Stomach (tissue), 19 donors: ENCODE measurements at places on chromosomes 4 and X. TPM values are rescaled to one million over a fixed set of nuclear protein-coding genes. Genes with fewer than 3 reads are reported as not detected.

The HTR2C gene
- total RNA-seq, result not detected

- H3K27me3 ChIP-seq, result no peaks in the 10 kb centered on the region
- no peak overlapping the region for H3K4me3 ChIP-seq
- H3K36me3 ChIP-seq, result no peaks in the 10 kb centered on the region
- peak overlapping the region; percentile 82 for H3K27ac ChIP-seq
- peaks cover 31% of the 10 kb centered on the region for H3K4me1 ChIP-seq
These were observed 16.9 kb downstream of the RASSF6 start for GRCh38 chr4:73603271-73603710.

DNA sequence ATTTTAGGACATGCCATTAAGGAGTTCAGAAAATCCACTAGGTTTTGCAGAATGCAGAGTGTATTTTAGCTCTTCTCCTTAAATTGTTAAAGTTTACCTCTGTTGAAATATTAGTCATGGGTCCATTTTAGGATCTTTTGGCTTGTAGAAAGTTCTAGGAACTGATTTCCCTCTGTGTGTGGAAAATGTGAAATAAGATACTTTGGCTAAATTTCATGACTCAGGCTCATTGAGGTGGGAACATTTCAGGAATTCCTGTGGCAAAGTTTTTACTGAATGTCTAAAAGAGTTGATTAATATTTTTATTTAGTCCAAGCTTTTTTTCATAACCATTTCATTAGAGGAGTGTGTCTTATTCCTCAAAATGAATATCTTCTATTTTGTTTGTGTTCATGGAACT is 7.0 kb downstream of the FHIP1A start:
- no peak for DNase-seq
- H3K36me3 ChIP-seq, result no peaks in the 10 kb centered on the region
- H3K4me1 ChIP-seq, result peaks cover 13% of the 10 kb centered on the region
- H3K4me3 ChIP-seq, result no peak overlapping the region

GRCh38 chrX:130975947-130976346 is 72.9 kb upstream of the ENOX2 start:
- H3K27ac ChIP-seq, result no peak overlapping the region
- no peaks in the 10 kb centered on the region for H3K4me1 ChIP-seq
- peak; percentile 77 for DNase-seq
- H3K27me3 ChIP-seq, result peaks cover 12% of the 10 kb centered on the region
- no peak overlapping the region for H3K4me3 ChIP-seq

DNA sequence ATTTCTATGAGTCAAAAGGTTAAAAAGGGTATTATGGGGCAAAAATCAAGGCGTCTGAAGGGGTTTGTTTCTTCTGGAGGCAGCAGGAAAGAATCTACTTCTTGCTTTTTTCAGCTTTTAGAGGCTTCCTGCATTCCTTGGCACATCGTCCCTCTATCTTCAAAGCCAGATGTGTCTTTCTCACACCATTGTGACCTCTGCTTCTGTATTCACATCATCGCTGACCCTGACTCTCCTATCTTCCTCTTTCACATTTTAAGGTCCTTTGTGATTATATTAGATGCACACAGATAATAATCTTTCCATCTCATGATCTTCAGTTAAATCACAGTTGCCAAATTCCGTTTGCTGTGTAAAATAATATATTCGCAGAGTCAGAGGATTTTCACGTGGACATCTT is 112.7 kb downstream of the PPP4R3C start:
- no peak overlapping the region for H3K4me3 ChIP-seq
- no peaks in the 10 kb centered on the region for H3K4me1 ChIP-seq
- DNase-seq, result no peak
- H3K27me3 ChIP-seq, result no peaks in the 10 kb centered on the region
- no peak overlapping the region for H3K27ac ChIP-seq
- no peaks in the 10 kb centered on the region for H3K36me3 ChIP-seq
